ENCODE measurements at places on chromosomes 13 and 19.

DNA sequence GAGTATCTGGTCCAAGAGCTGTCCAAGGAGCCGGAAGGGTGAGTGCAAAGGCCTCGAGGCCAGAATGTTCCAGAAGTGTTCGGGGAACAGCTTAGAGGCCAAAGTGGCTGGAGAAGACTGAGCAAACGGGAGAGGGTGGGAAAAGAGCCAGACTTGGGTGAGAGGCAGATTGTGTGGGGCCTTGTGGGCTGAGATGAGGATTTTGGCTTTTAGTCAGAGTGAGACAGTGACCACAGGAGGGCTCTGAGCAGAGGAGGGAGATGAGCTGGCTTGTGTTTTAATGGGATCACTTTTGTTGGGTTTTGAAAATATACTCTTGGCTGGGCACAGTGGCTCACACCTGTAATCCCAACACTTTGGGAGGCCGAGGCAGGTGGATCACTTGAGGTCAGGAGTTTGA, 5.6 kb downstream of the NANOS2 start:
- DNase-seq, result no peak

DNA sequence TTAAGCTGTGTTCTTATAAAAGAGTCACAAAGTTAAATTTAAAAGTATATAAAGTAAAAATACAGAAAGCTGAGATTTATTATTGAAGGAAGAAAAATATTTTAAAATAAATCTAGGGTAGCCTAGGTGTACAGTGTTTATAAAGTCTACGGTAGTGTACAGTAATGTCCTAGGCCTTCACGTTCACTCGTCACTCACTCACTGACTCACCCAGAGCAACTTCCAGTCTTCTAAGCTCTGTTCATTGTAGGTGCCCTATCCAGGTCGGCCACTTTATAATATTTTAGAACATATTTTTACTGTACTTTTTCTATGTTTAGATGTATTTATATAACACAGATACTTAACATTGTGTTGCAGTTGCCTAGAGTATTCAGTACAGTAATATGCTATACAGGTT, 47.4 kb downstream of the NDFIP2 start:
- no peak for DNase-seq

GRCh38 chr13:99829593-99830239, 141.9 kb downstream of the ZIC5 start:
- no peak for DNase-seq

- no peak for DNase-seq
These were observed 849 bp downstream of the GAS6 start for GRCh38 chr13:113862931-113863523.

DNA sequence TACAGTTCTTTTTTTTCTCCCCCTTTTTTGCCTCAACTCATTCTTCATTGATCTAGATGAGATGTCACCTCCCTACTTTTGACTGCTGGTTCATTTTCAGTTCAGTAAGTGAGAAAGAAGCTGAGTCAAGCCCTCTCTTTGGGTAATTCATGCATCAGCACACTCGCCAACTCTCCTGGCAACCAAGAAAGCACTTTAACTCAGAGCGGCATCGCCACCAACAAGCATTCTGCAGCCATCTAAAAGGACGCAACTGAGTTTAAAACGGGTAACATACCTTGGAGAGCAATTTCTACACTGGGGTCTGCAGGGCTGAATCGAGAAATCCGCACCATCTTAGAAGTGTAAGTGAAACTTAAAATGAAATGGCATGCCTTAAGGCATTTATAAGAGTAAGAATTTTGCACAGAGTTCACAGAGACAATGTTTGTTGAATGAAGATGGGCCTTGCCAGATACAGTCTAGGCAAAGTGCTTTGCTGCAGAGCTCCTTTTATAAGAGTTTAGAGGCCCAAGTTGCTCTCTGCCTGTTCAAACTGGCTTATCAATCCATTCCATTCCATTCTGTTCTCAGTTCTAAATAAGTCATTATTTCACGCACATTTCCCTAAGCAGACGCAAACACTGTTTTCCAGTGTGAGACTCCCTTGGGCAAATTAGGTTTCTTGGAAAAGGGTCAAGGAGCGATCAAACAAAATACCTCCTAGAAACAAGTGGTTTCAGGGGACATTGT, 338.0 kb downstream of the ENOX1 start:
- DNase-seq, result no peak

GRCh38 chr19:34041925-34042521, 130.3 kb upstream of the LSM14A start:
- DNase-seq, result no peak

- no peak for DNase-seq
These were observed 14.2 kb upstream of the PNMA8C start for GRCh38 chr19:46442808-46443450.

DNA sequence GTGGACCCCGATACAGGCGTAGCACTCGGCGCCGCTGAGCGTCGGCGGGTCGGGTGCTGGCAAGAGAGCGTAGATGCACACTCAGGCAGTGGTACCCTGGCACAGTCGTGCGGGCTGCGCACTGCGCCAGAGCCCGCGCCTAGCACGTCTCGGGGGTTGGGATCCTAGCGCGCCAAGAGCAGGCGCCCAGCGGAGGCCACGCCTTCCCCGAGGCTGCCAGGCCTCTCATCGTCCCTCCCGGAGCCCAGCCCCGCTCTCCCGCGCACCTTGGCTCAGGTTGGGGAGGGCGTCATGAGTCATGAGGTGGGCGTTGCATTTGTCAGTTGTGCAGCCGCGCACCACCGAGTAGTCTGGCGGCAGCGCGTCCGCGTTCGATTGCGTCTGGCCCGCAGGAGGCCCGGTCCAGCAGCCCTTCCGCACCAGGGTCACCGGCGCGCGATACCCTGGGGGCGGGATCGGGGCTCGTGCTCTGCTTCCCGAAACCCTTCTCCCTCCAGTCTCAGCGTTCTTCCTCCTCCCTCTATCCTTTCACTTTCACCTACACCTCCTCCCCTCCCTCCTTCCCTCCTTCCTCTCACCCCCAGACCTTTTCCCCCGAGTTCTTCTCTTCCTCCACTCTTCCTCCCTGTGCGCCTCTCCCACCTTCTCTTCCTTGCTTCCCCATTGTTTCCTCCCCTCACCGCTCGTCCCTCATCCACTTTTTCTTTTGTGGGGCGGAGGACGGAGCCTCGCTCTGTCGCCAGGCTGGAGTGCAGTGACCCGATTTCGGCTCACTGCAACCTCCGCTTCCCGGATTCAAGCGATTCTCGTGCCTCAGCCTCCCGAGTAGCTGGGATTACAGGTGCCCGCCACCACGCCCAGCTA, 3.5 kb downstream of the LYPD5 start:
- peak; percentile 47 for DNase-seq

- DNase-seq, result no peak
These were observed 919 bp downstream of the GTF3A start for GRCh38 chr13:27425158-27425917.

GRCh38 chr13:46211116-46211482, 629 bp upstream of the LRRC63 start:
- no peak for DNase-seq

DNA sequence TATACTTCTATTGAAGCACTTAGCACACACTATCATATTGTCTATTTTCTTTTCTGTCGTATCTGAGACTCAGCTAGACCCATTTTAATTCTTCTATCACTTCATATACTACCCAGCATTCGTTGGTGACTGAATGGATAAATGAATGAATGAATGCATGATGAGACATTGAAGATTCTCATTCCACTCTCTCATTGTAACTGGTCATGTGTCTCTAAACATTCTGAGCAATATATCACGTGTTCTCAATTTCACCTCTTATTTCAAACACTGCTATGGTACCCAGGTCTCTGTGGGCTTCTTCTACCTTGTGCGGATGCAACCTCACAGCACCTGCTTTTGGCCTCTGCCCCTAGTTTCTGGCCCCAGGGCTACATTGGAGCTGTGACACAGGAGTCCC, 65.2 kb upstream of the USPL1 start:
- DNase-seq, result no peak

DNA sequence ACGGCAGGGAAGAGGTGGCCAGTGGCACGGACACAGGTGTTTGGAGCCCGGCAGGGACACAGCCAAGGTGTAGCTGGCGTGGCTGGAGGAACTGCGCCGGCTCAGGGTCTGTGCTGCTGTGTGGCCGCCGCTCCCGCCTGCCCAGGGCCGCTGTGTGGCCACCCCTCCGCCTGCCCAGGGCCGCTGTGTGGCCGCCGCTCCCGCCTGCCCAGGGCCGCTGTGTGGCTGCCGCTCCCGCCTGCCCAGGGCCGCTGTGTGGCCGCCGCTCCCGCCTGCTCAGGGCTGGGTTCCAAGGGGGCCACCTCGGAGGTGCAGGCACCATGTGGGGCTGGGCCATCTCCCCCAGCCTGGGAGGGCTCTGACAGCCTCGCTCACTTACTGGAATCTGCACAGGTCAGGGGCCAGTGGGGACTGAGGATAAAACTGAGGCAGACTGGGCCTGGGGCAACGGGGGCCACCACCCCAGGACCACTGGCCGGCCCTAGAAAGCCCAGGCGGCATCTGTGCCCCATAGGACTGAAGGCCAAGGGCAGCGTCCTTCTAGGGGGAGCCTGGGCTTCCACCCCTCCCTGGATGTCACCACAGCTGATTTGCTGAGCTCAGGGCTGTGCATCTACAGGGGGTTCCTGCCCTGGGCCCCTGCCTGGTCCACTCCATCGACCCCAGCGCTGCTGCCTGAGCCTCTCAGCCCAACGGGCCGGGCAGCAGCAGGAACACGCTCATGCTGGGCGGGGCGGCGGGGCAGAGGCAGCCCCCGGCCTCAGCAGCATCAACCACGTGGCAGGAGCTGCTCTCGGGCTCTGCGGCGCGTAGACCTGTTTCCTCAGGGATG, 21.5 kb downstream of the C13orf46 start:
- no peak for DNase-seq

GRCh38 chr19:3036119-3036976, 7.3 kb upstream of the TLE2 start:
- peak; percentile 88 for DNase-seq

DNA sequence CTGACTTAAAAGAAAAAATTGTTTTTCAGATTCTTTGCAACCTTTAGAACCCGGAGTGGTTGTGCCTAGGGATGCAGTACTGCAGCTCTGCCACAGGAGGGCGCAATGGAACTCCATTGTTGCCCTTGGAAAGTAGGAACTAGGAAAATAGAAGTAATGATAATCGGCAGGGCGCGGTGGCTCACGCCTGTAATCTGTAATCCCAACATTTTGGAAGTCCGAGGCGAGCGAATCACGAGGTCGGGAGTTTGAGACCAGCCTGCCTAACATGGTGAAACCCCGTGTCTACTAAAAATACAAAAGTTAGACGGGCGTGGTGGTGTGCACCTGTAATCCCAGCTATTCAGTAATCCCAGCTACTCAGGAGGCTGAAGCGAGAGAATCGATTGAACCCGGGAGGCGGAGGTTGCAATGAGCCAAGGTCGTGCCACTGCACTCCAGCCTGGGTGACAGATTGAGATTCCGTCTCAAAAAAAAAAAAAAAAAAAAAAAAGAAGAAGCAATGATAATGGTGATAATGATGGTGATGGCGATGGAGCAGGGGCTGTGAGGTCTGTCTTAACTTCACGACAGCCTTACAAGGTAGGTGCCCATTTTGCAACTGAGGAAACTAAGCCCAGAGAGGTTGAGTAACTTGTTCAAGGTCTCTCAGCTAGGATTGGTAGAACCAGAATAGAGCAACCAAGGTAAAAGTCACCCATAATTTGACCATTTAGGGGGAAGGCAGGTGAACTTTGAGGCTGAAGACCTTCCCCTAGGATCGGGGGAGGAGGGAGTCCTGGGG, 5.5 kb upstream of the ADAMTS10 start:
- no peak for DNase-seq

- DNase-seq, result no peak
These were observed 22.1 kb downstream of the CLEC11A start for GRCh38 chr19:50745221-50745620.

- no peak for DNase-seq
These were observed 3.3 kb downstream of the ATP5F1D start for GRCh38 chr19:1244693-1245451.

- DNase-seq, result no peak
These were observed 151.3 kb downstream of the PTPRS start for GRCh38 chr19:5189318-5189607.

DNA sequence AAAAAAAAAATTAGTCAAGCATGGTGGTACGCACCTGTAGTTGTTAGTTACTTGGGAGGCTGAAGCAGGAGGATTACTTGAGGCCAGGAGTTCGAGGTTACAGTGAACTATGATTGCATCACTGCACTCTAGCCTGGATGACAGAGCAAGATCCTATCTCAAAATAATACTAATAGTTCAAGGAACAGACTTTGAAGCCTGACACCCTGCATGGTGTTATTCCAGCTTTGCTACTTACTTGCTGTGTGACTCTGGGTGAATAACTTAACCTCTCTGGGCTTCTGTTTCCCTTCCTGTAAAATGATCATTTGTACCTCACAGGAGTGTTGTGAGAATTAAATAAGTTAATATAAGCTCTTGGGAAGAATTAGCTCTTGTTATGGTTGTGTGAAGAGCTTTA, 3.5 kb upstream of the FOSB start:
- no peak for DNase-seq

- DNase-seq, result no peak
These were observed 15.5 kb downstream of the UPF3A start for GRCh38 chr13:114296902-114297301.

DNA sequence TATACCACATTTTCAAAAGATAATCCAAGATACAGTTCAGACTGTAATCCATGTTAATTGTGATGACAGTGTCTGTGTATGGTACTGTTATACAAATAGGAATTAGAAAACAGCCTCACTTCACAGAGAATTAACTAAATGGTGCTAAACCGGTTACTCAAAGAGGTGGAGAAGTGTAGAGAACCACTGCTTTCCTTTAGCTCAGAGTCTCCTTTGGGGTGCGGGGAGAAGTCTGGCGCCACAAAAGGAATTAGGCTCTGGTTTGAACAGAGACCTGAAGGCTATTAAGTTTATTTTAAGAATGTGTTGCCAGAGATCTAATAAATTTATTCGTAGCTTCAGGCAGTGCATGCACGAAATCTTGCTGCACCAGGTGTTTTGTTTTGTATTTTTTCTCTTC, 65.8 kb downstream of the FREM2 start:
- no peak for DNase-seq

GRCh38 chr13:60427285-60427684, 30.3 kb downstream of the TDRD3 start:
- no peak for DNase-seq

- no peak for DNase-seq
These were observed 24.4 kb upstream of the URAD start for GRCh38 chr13:28012896-28013295.

DNA sequence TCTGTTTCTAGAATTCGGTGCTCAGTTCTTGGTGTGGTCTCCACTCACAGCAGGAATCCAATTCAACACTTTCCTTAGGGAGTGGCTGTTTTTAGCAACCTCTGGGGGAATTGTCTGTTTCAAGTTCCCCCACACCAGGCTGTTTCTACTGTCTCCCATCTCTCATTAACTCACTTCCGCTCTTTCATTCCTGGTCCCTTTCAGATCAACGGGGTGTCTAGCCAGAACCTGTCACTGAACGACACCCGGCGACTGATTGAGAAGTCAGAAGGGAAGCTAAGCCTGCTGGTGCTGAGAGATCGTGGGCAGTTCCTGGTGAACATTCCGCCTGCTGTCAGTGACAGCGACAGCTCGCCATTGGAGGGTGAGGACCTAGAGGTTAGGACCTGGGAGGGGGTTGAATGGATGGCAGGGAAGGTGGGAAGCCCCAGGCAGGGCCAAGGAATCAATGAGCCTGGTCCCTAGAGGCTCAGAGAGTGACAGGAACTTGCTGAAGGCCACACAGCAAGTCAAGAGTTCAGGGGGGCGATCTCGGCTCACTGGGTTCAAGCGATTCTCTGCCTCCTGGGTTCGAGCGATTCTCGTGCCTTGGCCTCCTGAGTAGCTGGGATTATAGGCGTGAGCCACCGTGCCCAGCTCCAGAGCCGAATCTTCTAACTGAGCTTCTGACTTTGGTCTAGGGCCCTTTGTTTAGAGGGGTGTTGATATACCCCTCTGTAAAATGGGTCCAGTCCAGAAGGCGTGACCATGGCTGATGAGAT, 25.5 kb downstream of the TJP3 start:
- no peak for DNase-seq

All from NCI-H1436 treated with DMSO at 0.1 percent for 48 hours (cell line).